ENCODE measurements at places on chromosomes 5 and 9.
A peak's percentile ranks its signal among the peaks of the same experiment; 100 is the strongest.

DNA sequence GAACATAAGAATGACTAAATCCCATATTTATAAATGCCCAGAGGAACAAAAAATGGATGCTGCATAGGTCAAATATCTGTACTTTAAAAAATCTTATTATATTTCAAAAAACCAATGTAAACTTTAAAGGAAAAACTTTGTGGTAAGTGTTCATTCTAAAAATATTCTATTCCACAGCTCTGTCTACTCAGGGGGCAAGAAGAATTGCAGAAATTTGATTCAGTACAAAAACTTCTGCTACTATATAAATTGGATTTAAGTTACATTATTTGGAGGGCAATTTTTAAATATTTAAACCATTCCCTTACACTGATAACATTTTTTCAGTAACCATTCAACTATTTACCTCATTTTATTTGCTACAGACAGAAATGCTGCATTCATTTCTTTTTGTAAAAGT is 32.1 kb downstream of the NFIB start:
- DNase-seq = no peak

- no peak for DNase-seq
Measured at GRCh38 chr9:71683598-71684235, 84.6 kb downstream of the CEMIP2 start.

- DNase-seq = no peak
Measured at GRCh38 chr5:137635521-137635921, 100.4 kb downstream of the KLHL3 start.

GRCh38 chr5:154505567-154505966 is 27.5 kb upstream of the HAND1 start:
- no peak for DNase-seq

GRCh38 chr9:89801742-89802670 is 197.2 kb downstream of the GADD45G start:
- no peak for DNase-seq

DNA sequence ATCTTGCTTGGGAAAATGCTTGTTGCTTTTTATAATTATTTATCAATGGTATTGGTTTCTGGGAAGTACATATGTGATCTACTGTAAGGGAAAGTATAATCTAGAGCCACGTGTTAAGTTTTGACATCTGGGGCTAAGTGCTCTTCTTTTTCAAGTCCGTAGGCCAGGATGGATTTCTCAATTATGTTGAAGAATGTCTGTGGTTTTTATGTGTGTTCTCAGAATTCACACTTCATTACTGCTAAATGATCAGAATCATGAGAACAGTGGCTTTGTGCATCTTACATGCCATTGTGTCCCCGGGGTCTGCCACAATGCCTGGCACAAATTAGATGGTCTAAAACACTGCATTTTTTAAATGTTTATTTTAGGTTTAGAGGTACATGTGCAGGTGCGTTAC is 14.5 kb upstream of the AUH start:
- DNase-seq = no peak

- no peak for DNase-seq
Measured at GRCh38 chr9:38680837-38681445, 39.0 kb downstream of the FAM240B start.

- no peak for DNase-seq
Measured at GRCh38 chr5:170849374-170849773, 12.4 kb upstream of the RANBP17 start.

GRCh38 chr5:119435436-119436132 is 16.7 kb upstream of the HSD17B4 start:
- peak; percentile 10 for DNase-seq

DNA sequence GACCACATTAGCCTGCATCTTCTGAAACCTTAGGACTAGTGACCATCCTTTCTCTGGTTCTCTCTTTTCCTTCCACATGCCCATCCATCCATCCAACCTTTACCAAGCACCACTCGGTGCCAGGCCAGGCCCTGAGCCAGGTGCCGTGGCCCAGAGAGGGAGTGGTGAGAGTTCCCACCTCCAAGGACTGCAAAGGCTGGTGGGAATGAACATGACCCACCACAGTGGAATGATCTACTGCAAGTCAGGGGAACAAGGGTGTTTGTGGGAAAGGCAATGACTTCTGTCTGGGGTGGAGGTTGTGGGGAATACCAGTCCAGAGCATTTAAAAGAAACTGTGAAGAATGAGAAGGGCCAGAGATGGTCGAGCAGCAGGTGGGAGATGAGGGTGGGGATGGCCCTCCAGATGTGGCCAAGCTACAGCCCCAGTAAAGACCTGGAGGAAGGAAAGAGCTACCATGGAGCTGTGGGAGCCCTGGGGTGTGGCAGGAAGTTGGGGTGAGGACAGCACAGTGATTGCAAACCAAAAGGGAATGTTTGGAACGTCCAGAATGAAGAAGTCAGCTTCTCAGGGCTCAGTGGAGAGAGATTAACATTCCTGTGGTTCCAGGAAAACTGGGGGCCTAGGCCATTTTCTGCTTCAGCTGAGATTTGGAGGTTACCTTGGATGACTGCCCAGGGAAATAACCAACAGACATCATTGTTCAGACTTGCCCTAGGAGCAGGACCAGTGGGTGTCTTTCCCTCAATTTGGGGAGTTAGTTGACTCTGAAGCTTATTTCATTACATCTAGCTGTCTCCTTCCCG is 30.7 kb upstream of the CORO2A start:
- no peak for DNase-seq

DNA sequence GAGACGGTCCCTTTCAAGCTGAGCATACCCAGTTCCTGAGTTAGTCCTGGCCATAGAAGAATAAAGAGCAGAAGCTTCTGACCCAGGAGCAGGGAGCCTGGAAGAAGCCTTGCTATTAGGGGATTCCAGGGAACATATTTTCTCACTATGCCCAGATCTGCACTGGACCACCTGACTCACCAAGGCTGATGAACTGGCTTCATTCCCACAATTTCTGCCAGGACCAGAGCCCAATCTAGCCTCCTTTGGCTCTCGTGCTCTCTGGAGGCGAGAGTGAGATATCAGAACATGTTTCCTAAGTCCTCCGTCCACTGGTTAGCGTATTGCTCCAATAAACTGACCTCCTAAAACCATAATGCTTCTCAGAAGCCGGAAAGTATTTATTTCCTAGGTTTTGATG is 9.9 kb downstream of the GABBR2 start:
- no peak for DNase-seq

- DNase-seq = no peak
Measured at GRCh38 chr9:124795881-124796431, 19.0 kb downstream of the OLFML2A start.
